Activated CD4-positive, alpha-beta T cell treated with anti-CD3 and anti-CD28 coated beads for 36 hours (primary cell): ENCODE measurements at places on chromosomes 7 and 10. TPM values are rescaled to one million over a fixed set of nuclear protein-coding genes. Genes with fewer than 3 reads are reported as not detected.

DNA sequence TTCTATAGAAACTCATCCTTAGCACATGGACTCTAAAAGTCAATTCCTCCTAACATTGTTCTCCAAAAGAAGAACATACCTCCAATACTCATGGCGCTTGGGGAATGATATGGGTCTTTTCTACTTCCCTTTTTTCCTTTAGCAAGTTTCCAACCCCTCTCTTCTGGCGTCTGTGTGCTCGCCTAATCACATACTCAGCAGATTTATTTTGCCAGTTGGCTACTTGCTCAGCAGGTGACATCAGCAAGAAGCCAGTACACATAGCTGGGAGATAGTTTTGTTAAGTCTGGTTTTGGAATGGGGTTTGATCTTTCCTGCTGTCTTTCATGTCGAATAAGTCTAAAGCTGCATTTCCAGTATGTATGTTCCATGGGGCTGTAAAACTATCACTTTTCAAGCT is 193.8 kb downstream of the POM121L12 start:
- H3K36me3 ChIP-seq, result no peaks in the 10 kb centered on the region
- H3K27me3 ChIP-seq, result no peaks in the 10 kb centered on the region
- H3K27ac ChIP-seq, result no peak overlapping the region
- no peak for DNase-seq
- no peak overlapping the region for H3K4me3 ChIP-seq

DNA sequence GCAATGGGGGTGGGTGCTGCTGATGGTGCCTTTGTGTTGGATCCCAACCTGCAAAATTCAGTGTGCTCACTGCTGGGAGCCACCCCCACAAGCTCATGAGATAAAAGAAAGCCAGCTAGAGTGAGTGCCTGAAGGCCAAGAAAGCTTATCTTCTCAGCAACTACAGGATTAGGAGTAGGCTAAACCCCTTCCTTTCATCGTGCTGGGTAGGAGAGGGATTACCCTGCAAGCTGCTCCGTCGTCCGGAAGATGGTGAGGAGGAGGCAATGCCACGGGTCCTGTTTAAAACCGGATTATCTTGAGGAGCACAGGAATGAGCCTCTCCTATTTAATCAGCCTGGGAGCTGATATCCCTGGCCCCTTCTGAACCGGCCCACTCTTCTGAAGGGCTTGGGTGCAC is 258.0 kb downstream of the GALNT17 start:
- no peak overlapping the region for H3K4me3 ChIP-seq
- H3K4me1 ChIP-seq, result no peaks in the 10 kb centered on the region
- no peak overlapping the region for H3K27ac ChIP-seq
- H3K36me3 ChIP-seq, result no peaks in the 10 kb centered on the region
- no peaks in the 10 kb centered on the region for H3K27me3 ChIP-seq

Gene CRHR2
- total RNA-seq, result not detected

Gene FAM25G
- total RNA-seq, result not detected

DNA sequence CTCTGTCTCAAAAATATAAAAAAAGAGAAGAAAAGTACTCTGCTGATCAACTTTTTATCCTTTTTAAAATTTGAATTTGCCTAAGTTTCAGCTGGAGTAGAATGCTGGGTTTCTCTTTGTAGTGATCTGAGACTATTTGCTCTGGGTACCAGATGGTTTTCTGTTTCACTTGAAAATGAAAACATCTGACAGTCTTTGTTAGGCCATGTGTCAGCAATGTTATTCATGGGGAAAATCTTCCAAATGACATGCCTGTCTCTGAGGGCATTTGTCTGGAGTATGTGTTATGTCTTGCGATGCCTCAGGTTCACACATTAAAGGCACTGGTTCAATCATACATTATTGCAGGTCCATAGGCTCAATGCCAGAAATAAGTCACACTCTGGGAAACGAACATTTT is 175.3 kb upstream of the TMEM229A start:
- H3K4me3 ChIP-seq, result no peak overlapping the region
- H3K4me1 ChIP-seq, result no peaks in the 10 kb centered on the region
- H3K36me3 ChIP-seq, result no peaks in the 10 kb centered on the region
- H3K27ac ChIP-seq, result no peak overlapping the region
- no peak for DNase-seq

DNA sequence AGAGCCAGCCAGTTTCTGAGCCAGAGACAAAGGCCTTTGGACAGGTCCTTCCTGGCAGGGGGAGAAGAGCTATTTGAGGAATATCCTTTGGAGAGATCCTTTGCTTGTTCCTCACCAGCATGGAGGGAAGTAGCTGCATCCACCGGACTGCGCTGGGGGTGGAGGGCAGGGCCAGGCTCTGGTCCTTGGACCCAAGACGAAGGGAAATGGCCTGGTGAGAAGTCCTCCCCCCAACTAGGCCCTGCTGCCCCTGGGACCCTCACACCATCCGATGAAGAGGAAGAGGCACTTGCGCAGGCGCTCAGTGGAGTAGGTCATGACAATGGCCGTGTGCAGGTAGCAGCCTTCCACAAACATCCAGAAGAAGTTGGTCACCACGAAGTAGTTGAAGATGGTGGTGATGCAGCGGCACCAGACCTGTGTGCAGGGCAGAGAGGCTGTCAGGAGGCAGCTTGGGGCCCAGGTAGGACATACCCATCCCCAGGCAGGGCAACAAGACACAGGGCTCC is 19.8 kb downstream of the CRHR2 start:
- H3K4me3 ChIP-seq, result no peak overlapping the region
- H3K4me1 ChIP-seq, result no peaks in the 10 kb centered on the region
- no peak for DNase-seq
- no peak overlapping the region for H3K27ac ChIP-seq
